Endodermal cell (in vitro differentiated cells): ENCODE measurements at places on chromosomes 7 and 10.
A peak's percentile ranks its signal among the peaks of the same experiment; 100 is the strongest.

DNA sequence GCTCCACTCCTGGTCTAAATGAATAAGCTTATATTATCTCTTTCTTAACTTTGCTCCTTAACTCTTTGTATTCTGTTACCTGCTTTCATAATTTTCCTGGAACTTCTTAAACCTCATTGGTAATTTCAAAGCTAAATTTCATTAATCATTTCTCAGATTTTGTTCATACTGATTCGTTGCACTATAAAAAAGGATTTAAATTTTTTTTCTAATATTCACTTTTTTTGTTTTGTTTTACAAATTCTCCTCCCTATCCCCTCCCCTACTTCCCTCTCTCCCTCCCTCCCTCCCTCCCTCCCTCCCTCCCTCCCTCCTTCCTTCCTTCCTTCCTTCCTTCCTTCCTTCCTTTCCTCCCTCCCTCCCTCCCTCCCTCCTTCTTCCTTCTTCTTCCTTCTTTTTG, 14.7 kb downstream of the ST7 start:
- DNase-seq, result no peak

GRCh38 chr10:80861882-80862281, 324.2 kb downstream of the SH2D4B start:
- no peak for DNase-seq

- DNase-seq, result no peak
These were observed 7.4 kb upstream of the RRP12 start for GRCh38 chr10:97408496-97408992.

DNA sequence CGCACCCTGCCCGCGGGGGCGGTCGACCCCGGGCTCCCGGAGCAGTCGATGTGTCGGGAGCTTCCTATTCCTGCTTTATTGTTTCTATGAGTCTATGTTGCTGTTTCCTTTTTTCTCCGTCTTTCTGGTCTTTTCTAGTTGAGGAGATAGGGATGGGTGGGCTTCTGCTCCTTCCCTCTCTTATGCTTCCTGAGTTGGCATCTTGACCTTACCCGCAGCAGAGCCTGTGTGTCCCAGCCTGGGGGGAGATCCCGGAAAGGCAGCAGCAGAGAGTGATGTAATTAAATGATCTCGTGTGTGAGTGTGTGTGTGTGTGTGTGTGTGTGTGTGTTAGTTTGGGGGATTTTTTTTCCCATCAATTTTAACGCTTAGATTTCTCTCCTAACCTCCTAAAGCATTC, 486 bp upstream of the SORCS1 start:
- peak; percentile 64 for DNase-seq

DNA sequence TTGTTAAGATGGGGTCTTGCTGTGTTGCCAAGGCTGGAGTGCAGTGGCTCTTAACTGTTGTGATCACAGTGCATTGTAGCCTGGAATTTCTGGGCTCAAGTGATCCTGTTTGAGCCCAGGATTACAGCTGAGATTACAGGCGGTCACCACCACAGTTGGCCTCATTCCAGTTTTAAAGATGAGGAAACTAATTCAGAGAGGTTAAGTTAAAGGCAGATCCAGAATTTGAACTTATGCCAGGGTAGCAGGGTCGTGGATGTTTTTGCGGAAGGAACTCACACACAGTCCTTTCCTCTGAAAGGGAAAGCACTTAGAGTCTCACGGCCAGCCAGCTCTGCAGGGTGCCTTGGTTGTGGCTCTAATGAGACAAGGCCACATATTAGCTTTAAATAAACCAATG, 84.7 kb downstream of the MMRN2 start:
- peak; percentile 77 for DNase-seq

GRCh38 chr10:124281666-124282065, 137.1 kb downstream of the OAT start:
- DNase-seq, result no peak

- no peak for DNase-seq
These were observed 61.8 kb upstream of the EEPD1 start for GRCh38 chr7:36090976-36091873.

GRCh38 chr7:39238234-39238869, 260.6 kb downstream of the POU6F2 start:
- no peak for DNase-seq

DNA sequence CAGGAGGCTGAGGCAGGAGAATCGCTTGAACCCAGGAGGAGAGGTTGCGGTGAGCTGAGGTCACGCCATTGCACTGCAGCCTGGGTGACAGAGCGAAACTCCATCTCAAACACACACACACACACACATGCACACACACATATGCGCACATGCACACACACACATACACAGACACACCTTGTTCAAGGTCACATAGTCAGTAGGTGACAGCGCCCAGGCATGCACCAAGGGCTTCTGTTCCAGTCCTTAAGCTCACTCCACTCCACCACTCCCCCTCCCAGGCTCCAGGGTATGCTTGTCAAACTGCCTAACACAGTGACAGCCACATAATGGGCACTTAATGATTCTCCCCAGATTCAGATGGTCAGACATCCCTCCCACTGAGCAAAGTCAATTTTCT, 37.0 kb downstream of the KCNMA1 start:
- no peak for DNase-seq

DNA sequence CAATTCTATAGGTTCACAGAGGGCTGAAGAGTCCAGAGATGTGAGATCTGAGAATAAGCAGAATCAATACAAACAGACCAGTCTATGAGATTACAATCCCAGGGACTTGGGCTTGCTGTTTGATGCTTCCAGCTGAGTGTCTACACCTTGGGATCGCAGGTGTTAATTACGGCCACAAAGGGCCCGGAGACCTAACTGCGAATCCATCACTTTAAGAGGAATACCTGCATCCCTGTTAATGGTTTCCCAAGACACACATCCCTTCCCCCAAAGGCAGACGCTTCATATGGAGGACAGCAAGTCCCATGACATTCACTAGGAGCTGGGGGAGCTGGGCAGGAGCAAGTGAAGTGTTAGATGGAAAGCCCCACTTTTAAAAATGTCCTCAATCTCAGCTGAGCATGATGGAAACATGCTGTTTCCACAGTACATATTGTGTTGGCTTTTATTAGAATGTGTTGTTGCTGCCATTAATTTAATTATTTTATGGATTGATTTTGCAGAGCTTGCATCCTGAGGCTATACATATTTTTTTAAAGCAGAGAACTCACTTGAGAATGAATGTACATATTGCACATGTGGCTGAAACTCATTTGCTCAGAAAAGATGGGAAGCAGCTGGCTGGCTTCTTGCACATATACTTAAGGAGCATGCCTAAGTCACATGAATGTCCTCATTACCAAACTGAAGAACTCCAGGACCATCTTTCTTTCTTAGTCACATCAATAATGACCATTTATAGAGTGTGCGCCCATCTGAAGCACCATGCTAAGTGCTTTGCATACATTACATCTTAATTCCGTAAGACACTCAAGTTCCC, 151.3 kb downstream of the NEBL start:
- peak; percentile 83 for DNase-seq
